ENCODE measurements at places on chromosomes 3 and 15.

DNA sequence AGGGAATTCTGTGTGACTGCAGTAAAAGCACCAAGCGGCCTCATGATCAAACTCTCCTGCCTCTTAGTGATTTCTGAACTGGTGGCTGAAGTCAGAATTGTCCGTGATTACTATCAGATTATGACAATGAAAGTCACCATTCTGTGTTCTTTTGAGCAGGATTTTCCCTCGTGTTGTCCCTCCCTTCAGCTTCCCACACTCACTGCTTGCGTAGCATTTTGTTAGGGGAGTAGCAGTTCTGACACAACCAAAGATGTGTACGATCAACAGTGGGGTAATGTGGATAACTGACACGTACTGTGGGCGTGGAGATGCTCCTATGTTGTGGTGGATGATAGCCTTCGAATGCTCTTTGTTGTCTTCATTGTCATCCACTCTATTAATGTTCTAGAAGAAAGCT, 67.8 kb upstream of the ICE2 start:
- no peak for DNase-seq

- DNase-seq, result no peak
These were observed 20.6 kb upstream of the RFTN1 start for GRCh38 chr3:16533928-16534574.

DNA sequence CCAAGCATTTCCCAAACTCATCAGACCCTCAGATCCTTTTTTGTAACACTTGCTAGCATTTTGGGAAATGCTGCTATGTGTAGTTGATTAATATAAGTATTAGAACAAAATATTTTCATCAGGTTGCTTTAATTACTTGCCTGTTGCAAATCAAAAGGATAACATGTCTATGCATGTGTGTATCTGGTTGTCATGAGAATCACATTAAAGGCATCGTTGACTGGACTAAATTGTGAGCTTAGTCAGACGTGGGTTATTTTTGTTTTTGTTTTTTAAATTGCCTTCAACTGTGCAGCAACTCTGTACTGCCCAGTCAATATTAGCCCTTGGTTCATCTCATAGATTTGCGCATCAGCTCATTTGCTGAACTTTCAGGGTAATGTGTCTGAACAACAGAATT, 81.6 kb downstream of the SLMAP start:
- DNase-seq, result no peak

- no peak for DNase-seq
These were observed 64.8 kb upstream of the BCL6 start for GRCh38 chr3:187810021-187810446.

DNA sequence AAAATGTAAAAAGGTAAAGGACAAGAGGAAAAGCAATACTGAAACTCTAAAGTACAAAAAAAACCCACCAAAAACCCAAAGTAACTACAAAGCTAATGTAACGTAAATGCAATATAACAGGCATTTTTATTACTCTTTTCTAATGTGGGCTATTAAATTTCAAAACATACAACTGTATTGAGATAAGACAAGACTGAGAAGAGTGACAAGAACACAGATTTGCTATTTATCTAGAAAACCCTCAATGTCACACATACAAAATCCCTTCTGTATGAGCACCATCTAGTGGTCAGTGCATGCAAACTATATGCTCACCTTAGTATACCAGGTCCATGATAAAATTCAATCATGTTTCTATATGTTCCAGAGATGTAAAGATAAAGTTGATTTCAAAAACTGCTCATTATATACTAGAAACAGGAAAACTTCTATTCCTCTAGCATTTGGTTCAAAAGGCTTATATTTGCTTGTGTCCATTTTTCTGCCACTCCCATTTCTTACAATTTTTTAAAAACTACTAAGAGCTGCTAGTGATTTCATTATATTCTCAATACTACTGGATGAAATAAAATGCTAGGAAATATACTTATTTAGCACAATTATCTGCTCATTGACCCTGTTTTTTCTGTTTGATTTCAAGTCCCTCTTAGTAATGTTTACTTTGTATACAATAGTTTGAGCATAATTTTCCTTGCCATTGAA, 111.4 kb downstream of the DLG1 start:
- DNase-seq, result peak; percentile 55

GRCh38 chr3:64556046-64556445, 131.8 kb downstream of the ADAMTS9 start:
- no peak for DNase-seq

DNA sequence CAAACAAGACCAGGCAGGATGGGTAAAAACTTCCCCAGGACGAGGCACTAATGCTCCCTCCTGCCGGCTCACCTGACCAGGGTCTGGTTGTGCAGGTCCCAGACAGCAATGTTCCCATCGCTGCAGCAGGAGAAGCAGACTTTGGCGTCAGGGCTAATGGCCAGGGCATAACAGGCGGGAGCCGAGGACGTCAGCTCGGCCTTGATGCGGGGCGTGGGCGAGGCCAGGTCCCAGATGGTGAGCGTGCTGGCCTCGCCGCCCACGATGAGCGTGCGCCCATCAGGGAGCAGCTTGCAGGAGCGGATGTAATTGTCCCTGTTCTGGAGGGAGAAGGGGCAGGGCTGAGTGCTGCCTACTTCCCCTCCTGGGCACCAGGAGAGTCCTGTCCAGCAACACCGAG, 43.4 kb downstream of the TLE3 start:
- DNase-seq, result no peak

GRCh38 chr3:13798401-13798800, 81.5 kb downstream of the WNT7A start:
- DNase-seq, result no peak

- DNase-seq, result no peak
These were observed 199.5 kb upstream of the LMCD1 start for GRCh38 chr3:8301977-8302735.

- no peak for DNase-seq
These were observed 59.7 kb downstream of the PDCD6IP start for GRCh38 chr3:33858131-33858530.

DNA sequence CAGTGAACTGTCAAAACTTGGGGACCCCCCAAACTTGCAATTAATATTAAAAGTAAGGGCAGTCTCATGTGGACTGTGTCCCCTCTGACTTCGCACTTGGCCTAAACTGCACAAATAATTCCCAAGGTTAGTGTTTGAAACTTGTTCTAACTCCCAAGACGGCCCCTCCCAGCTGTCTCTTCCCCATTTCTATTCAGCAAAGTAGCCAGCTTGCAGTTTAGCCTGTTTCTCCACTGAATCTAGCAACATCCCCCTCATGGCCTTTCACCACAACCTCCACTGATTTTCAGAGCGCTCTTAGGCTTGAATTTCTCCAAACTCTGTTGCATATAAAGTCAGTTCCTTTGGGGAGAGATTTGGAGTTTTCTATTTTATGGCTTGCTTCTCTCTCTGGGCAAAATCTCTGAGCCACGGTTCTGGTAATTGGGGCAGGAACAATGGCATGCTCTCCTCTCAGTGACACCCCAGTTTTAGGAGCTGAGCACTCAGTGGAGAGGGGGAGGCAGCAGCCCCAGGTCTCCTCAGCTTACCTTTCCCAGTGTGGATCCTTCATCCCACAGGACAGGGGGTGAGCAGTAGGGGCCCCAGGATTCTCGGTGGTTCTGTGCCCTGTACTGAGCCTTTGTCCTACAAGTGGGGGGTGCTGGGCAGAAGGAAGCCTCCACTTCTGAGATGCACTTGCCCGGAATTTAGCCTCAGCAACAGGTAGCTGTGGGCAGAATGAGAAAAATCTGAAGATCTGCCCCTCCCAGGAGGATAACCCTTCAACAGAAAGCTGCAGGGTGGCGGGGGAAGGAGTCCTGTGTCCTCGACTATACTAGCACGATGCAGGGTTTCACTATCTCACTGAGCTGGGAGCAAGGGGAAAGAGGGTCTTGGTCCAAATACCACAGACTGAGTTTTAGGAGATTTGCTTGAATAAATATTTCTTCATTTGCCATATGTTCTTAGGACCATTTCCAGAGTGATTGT, 39.3 kb upstream of the GATA2 start:
- no peak for DNase-seq

GRCh38 chr3:188274249-188274915, 120.4 kb downstream of the LPP start:
- DNase-seq, result no peak

DNA sequence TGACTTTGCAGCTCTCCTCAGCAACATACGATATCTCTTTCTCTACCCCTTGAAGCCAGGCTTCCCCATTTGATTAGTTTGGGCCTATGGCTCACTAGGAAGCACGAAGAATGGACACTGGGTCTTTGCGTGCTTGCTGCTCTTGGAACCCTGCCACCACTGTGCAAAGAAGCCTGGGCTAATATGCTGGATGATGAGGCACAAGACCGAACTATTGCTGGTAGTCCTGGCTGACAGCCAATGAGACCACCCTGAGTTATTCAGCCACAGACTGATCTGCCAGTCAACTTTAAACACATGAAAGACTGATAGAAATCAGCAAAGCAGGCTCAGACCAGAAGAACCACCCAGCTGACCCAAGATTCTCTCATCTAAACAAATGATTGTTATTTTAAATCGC, 250.3 kb downstream of the CBLB start:
- DNase-seq, result no peak

DNA sequence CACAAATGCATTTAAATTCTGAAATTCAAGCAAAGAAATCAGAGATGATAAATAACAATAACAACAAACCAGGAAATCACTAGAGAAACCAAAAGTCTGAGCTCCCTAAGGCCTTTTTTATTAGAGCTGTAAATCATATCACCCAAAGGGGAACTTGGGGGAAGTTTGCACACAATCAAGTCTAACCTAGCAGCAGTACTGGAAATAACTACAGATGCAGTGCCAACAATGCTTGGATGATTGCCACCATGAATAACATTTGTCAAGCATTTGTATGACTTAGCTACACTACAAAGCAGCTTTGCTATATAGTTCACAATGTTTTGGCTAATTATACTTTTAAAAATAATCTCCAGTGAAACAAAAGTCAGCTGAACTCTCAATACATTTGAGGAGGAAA, 27.8 kb downstream of the SHQ1 start:
- peak; percentile 10 for DNase-seq
